Cerebellar nuclear complex (tissue), 1 donor: ENCODE measurements at places on chromosomes 1 and 21.

DNA sequence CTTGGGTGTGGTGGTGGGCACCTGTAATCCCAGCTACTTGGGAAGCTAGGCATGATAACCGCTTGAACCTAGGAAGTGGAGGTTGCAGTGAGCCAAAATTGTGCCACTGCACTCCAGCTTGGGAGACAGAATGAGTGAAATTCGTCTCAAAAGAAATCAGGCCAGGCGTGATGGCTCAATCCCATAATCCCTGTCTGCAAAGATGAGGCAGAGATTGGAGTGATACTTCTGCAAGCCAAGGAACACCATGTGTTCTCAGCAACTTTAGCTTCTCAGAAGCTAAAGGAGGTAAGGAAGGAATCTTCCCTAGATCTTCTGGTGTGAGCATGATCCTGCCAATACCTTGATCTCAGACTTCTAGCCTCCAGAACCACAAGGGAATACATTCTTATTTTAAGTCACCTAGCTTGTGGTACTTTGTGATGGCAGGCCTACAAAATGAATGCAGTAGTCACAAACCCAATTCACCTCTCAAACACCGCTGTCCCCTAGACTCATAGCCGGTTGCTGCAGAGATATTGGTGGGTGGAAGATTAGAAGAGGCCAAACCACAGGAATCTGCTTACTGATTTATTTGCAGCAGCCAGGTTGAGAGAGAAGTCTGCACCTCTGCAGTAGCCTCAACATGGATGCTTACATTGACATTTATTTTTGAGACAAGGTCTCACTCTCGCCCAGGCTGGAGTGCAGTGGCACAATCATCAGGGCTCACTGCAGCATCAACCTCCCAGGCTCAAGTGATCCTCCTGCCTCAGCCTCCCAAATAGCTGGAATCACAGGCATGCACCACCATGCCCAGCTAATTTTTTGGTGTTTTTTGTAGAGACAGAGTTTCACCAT is 18.6 kb downstream of the L1TD1 start:
- DNase-seq: no peak

GRCh38 chr1:10726355-10726754 is 70.1 kb downstream of the CASZ1 start:
- no peak for DNase-seq

GRCh38 chr1:211632808-211633523 is 42.5 kb downstream of the NEK2 start:
- no peak for DNase-seq

DNA sequence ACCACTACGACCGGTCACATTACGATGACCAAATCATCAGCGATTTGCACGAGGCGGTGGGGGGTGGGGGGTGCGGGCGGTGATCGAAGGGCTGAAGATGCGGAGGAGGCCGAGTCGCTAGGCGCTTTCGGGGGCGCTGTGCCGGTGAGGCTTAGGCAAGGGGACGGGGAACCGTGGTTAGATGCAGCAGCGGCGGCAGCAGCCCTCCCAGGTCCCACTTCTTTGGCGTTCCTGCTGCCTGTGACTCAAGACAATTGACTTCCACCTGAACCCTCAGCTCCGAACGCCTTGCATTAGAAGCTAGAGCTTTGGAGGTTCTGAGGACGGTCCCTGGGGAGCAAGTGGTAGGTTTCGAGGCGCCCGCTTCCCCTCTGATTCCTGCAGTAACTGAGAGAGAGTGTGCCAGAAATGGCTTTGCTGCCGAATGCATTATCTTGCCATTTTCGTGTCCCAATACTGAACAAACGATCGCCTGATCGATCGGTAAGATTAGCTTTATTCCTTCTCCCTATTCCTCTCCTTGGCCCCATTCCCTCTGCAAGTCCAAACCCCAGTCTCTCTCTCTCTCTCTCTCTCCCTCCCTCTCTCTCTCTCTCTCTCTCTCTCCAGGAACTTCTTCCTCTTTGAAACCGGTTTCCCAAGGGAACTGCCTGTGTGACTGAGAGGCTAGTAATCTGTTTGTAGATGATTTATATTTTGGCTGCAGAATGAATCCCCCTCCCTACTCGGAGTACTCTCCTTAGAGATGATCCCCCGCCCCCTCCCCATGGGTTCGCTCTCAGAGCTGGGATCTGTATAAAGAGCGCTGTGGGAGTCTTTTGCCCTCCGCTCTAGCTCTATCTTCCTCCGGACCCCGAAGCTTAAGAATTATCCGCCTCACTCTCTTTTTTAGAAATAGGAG is 735 bp upstream of the BRINP3 start:
- peak; percentile 44 for DNase-seq

DNA sequence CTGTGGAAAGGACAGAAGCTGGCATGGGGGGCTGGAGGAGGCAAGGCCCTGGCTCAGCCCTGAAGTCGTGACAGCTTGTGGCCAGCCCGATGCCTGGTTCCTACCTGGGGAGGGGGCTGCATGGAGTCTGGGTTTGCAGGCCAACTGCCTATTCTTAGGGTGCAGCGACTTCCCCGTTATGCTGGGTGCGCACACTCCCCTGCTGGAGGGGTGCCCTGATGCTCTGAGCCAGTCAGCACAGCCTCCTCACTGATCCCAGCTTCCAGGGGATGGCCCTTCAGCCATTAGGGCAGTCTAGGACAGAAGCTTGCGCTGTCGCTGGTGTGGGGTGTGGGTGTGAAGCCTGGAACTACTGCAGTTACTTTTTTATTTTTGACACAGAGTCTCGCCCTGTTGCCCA is 30.0 kb upstream of the SLC19A1 start:
- DNase-seq: no peak

GRCh38 chr1:99062192-99062591 is 57.5 kb upstream of the PLPPR5 start:
- DNase-seq: no peak

DNA sequence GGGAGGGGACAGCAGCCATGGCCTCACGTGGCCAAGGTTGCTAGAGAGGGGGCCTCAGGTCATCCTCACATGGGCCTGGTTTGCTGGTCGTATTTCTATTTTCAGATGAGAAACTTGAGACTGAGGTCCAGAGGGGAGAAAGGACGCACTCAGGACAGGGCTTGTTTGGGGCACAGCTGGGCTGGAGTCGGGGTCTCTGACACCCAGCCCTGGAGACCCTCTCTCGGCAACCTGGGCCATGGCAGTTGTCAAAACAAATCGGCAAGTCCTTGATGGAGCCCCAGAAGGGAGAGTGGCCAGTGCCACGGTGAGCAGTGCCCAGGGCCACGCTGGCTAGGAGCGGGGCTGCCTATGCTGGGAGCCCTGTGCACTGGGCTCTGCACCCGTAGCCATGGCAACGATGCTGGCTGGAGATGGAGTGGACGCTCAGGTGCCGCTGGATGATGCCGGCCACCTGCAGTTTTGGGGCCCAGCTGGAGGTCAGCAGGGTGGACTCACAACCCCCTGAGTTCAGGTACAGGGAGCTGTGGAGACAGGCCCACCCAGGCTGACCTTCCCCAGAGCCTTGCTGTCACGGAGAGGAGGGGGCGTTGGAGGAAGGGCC is 11.1 kb downstream of the LRRC3 start:
- no peak for DNase-seq

DNA sequence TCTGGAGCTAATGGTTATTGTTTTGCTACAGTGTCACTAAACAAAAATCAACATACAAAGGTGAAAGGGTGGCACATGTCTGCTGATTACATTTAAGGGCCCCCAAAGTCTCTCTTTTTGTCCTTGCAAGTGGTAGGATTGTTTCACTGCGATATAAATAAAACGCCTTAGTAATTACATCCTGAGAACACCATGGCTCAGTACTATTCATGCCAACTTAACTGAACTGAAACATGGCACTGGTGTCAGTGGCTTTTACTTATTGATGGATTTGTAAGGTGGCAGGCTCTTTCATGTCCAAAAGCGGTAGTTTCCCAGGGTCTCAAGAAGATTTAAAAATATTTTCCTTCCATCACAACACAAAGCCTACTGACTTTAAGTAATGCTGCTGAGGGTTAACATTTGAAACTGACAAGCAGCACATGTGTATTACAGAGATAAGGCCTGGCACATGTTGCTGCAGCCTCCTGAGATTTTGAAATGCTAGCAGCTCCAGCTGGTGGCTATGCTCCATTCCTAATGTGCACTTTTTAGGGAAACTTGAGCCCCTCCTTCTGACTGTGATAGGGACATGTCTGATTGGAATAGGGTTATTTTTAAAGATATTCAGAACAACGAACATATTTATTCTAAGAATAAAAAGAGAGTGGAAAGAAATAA is 86.8 kb downstream of the ATP1B1 start:
- DNase-seq: no peak

GRCh38 chr1:11308699-11309224 is 35.8 kb downstream of the UBIAD1 start:
- DNase-seq: no peak

DNA sequence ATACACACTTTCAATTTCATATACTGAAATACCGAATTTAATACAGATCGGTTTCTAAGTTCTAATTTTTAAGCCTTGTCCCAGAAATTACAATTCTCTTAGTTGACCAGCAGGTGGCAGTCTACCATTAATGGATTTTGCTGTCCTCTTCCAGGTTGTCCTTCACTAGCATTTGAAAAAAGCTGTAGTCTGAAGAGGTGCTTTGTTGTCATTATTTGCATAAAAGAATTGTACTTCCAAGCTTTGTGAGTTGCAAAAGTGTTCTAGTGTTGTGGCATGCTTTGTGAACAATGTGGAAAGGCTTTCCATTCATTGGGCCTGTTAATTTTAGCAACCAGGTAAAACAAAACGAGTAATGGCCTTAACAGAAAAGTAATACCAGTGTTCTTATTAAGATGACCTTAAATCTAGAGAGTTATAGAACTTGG is 193.6 kb downstream of the RPS6KC1 start:
- peak; percentile 42 for DNase-seq

DNA sequence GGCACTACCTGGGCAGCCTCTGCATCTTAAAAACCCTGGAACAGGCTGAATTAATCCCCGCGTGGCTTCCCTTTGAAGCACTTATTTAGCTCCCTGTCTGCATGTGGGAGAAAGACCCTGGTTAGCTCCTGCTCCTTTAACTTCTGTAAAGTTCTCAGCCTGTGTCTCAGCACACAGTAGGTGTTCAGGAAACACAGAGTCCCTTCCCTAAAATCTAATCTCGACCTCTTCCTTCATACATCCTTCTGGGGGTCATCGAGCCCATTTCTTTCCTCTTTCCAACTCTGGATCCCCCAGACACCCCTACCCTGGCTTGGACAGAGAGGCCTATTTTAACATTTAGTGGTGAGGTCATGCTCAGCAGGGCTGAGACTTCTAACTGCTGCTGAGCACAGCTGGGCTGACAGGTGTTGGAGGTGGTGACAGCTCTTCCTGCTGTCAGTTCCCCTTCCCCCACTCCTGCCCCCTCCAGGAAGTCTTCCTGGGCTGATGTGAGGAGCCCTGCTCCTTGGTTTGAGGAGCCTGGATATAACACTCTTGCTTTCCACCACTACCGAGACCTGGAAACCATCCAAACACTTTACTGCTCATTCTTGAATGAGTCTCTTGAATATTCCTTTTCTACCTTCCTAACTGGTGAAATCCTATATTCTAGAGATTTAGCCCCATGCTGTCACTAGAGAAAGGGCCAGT is 5.3 kb downstream of the E2F2 start:
- DNase-seq: no peak

GRCh38 chr1:32755810-32756159 is 53.2 kb upstream of the SYNC start:
- DNase-seq: no peak

- peak; percentile 49 for DNase-seq
Measured at GRCh38 chr1:65209005-65209885, 61.2 kb downstream of the AK4 start.

GRCh38 chr1:68142036-68142435 is 90.3 kb downstream of the WLS start:
- DNase-seq: no peak

DNA sequence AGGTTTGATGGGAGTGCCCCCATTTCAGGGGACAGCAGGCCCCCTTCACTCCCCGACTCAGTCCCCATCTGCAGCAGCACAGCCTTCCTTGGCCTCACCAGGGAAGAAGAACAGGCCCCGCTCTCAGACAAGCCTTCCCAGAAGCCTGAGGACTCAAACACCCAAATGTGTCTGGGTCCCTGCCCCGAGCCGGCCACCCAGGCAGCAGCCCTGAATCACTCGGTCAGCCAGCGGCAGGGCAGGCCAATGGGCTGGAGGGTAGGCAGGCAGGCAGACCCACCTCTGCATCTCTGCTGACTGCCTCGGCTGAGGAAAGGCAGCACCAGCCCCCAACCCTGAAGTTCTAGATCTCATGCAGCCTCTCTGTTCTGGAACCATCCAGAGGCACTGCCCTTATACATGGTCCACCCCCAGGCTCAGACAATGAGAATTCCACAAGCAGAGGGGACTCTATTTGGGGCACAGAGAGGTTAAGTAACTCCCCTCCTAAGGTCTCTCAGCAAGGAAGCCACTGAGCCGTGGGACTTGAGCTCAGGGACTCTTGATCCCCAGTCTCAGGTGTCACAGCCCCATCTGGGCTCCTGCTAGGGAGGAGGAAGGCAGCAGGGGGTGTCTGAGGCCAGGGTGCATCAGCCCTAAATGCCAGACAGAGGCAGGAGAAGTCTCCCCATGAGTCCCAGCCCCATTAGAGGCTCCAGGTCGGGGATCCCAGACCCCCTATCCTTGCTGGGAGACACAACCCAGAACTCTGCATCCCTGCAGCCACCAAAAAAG is 33.2 kb upstream of the RUNX3 start:
- DNase-seq: no peak

GRCh38 chr1:182625024-182625423 is 20.8 kb upstream of the RGS16 start:
- DNase-seq: no peak

DNA sequence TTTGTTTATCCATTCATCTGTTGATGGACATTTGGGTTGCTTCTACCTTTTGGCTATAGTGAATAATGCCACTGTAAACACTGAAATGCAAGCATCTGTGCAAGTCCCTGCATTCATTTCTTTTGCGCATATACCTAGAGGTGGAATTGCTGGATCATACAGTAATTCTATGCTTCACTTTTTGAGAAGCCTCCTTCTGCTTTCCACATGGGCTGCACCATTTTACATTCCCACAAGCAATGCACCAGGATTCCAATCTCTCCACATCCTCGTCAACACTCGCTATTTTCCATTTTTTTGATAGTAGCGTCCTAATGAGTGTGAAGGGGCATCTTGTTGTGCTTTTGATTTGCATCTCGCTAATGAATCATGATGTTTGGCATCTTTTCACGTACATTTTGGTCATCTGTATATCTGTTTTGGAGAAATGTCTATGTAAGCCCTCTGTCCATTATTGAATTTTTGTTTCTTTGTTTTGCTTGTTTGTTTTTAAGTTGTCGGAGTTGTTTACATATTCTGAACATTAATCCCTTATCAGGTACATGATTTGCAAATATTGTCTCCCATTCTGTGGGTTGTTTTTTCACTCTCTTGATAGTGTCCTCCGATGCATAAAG is 335.4 kb downstream of the RRAGC start:
- no peak for DNase-seq
